ENCODE measurements at places on chromosomes 1 and 21. TPM values are rescaled to one million over a fixed set of nuclear protein-coding genes. Genes with fewer than 3 reads are reported as not detected.
A peak's percentile ranks its signal among the peaks of the same experiment; 100 is the strongest.

DNA sequence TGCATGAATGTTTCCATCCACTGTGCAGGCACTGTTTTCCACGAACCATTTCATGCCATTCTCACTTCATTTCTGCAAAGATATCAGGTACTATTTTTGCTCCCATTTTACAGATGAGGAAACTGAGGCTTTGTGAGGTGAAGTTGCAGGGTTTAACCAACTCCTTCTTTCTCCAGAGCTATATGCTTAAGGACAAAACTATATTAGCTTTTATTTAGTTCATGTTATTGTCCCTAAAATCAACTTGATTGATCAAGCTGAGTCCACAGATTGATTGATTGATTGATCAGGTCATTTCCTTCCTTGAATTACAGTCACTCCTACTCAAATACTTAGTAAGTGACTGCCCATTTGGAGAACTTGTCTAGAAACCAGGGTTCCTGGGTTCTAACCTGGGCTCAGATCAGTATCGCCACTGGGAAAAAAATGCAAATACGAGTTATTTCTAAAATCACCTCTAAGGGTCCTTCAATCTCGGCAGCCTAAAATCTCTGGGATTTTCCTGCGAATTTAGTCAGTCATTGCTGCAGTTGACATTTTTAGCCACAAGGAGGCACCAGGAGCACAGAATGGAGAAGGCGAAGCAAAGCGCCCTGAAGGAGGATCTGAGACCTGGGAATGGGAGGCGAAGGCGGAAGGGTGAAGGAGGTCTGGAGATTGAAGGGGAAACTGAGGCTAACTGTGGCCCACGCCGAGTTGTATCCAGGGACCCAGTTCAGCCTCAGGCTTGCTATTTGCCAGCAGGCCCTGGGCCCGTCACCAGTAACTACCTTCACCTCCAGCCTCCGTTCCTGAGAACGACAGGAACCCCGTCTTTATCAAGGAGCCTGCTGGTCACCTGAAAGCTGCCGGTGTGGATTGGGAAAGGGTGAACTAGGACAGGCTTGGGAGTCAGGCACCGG is 14.3 kb upstream of the MUL1 start:
- peak; percentile 42 for DNase-seq

GRCh38 chr21:37496972-37497371 is 130.4 kb downstream of the DYRK1A start:
- DNase-seq, result no peak

DNA sequence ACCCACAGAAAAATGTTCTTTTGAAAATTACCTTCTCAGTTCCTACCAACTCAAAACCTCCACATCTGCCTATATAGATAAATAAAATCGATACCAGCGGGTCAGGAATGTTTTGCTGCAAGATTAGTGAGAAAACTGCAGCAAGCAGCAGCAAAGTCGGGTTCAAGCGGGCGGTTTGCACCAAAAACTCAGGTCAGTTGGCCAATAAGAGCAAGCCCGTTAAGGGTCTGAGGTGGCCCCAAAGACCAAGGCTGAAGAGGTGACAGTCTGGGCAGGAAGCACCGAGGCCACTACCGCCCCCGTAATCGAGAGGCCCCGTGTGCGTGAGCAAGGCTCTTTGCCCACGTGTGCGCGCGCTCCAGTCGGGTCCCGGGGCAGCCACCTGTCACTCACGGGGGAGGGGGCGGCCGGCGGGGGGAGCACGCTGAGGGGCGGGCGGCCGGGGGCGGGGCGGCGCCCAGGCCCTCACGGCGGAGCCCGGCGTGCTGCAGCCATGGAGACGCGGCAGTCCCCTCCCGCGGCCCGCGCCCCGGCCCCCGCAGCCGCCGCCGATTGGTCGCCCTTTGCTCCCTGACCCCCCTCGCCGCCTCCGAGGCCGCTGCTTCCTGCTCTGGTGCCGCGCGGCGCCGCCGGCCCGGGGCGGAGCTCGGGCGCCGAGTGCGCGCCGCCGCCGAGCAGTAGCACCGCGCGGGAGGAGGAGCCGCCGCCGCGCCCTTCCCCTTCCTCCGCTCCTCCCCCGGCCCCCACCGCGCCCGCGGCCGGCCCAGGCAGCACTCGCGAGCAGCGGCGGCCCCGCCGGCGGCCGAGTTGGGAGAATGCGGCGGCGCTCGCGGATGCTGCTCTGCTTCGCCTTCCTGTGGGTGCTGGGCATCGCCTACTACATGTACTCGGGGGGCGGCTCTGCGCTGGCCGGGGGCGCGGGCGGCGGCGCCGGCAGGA is at the start of gene GALNT2:
TSS of gene GALNT2 (plus strand) at position 773 of the 939 bp plus-strand sequence. CDS start at position 816, 43 bp downstream.
- peak; percentile 87 for DNase-seq

GRCh38 chr1:105072850-105073249 is 1323.2 kb downstream of the AMY1C start:
- DNase-seq, result no peak

DNA sequence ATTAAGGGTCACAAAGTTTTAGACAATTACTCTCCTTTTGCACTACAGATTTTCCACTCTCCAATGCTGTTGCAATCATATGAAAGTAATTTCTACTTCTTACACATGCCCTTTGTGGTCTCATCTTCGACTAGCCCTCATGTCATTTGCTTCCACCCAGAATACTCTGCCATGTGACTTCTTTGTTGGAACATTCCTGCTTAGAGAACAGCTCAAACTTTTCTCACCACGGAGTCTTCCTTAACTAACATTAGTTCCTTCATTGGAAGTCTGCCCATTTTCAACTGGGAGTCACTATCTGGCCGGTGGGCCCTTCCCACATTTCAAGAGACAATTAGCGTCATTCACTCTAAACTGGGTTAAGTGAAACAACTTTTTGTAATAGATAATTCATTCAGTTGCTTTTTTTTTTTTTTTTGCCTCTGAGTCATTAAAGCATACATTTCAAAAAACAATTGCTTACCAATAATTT is 142.6 kb upstream of the PALMD start:
- no peak for DNase-seq

- no peak for DNase-seq
These were observed 263.8 kb downstream of the KCNT2 start for GRCh38 chr1:196344453-196344852.

GRCh38 chr1:117607471-117607870 is 1.6 kb downstream of the TENT5C start:
- no peak for DNase-seq

DNA sequence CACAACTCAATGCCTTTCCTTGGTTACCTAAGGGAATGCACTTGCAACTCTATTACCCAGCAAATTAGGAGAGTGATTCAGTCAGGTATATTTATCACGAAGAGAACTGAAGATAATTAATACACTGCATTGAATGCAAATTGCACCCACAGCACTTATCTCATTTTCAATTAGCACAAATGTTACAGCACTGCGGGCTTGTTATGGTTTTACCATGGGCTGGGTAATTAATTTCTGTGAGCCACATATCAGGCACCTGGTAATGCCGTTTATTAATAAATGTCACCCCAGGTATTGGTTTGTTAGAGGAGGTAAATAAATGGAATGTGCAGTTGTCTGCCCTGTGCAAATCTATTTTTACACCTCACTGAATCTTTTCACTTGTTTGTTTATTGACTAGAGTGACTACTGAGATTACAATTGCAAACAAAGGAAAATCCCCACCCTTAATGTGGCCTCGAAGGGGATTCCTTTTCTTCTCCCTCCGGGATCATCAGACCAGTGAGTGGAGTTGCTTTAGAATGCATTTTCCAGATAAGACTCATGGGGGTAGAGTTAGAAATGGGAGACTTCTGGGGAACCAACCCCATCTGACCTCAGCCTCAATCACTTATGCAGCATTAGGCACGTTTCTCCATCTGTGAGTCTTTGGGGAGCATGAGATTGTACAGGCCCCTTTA is 269.3 kb downstream of the RPS6KC1 start:
- no peak for DNase-seq

DNA sequence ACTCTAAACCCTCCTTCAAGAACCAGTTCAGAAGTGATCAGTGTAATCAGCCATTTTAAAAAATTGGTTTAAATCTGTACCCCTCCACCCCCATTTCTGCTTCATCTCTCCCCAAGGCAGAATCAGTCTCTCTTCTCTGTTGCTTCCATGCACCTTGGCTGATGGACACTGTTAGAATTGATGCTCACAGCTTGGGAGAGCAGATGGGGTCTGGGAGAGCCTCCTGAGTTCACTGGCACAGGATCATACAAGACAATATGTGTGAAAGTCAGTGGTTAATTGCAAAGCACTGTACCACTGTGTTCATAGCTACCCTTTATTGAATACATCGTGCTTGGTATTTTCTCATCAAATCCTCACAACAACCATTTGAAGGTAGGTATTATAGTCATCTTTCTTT is 140.9 kb downstream of the ROR1 start:
- no peak for DNase-seq

- DNase-seq, result no peak
These were observed 46.0 kb downstream of the DIP2A start for GRCh38 chr21:46504666-46505065.

DNA sequence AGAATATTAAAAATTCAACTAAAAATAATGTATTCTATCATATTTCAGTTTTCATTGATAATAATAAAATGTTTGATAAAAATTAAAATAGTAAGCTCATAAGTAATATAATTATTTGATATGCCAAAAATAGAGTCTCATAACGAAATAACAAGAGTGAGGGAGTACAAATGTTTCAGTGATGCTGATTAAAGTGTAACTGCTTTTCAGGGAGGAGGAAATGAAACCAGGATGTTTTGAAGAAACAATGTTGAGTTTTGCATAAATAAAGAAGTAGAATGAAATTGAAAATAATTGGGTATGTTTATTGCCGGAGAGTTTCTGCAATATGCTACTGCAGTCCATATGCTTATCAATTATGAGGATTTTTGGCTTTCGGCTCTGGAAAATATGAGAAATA is 1159.8 kb upstream of the ADGRL2 start:
- DNase-seq, result no peak

DNA sequence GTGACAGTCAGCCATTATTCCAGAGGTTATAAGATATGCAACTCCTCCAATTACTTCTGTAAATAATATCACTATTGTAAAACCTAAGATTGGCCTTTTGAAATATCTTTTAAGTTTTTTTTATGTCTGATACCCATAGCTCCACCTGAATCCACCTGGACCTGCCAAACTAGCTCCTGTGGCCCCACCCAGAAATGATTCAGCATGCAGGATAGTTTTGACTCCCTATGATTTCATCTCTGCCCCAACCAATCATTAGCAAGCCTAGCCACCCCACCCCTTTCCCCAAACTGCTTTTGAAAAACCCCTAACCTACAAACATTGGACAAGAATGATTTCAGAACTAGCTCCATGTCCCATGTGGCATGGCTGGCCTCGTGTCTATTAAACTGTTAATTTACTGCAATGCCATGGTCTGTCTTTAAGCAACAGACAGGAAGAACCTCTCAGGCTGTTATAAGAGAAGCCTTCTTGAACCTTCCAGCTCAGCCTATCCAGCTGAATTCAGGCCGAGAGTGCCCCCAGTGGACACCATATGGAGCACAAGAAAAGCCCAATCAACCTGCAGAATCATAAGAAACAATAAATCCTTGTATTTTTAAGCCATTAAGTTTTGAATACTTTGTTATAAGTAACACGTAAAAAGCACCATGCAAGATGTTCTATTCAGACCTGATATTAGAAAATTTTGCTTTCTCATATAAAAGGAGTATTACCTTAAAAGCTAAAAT is 263.0 kb upstream of the ZRANB2 start:
- no peak for DNase-seq

DNA sequence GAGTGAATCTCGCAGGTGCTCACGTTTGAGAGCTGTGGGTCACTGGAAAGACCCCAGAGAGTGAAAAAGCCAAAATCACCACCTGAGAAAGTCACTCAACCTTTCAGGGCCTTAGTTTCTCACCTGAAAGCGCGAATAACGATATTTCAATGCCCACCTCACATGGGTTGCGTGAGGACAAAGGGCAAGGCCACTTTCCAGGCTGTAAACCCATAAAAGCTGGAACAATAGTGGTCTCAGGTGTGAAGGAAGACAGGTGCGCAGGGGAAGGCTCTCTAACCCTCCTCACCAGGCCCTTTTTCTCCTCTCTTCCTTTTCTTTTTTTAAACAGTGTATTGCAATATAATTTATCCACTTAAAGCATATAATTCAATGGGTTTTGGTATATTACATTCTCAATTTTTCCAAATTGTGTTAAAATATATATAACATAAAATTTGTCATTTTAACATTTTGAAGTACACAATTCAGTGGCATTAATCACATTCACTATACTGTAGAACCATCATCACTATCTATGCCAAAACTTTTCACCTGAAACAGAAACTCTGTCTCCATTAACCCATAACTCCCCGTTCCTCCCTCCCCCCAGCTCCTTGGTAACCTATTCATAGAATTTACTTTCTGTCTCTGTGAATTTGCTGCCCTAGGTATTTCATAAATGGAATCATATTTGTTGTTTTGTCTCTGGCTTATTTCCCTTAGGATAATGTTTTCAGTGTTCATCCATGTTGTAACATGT is 118.4 kb upstream of the TNR start:
- DNase-seq, result no peak

DNA sequence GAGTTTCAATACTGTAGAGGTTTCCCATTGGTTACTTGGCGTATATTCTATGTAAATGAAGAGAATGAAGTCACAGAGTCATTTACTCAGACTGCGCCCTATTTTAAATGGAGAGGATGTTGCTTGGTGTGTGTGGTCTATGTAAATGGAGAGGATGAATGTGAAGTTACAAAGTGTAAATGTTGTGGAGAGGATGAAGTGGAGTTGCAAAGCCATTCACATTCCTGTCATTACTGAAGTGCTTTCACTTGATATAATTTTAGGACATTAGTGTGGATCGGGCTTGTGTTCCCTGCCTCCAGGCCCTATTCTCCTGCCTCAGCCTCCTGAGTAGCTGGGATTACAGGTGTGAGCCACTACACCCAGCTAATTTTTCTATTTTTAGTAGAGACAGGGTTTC is 99.4 kb upstream of the CACYBP start:
- no peak for DNase-seq

- DNase-seq, result no peak
These were observed 364.5 kb upstream of the DUSP10 start for GRCh38 chr1:222106377-222106776.

The LAPTM5 gene
- 39.1 TPM for total RNA-seq

The ACTA1 gene
- 8,188 TPM for total RNA-seq

The RHBDL2 gene
- not detected for total RNA-seq

The RCOR3 gene
- 65.5 TPM for total RNA-seq

The TP53BP2 gene
- total RNA-seq, result 19.4 TPM

The TMEM82 gene
- total RNA-seq, result not detected

The LCE6A gene
- not detected for total RNA-seq
